ENCODE measurements at places on chromosomes 3 and 15.

DNA sequence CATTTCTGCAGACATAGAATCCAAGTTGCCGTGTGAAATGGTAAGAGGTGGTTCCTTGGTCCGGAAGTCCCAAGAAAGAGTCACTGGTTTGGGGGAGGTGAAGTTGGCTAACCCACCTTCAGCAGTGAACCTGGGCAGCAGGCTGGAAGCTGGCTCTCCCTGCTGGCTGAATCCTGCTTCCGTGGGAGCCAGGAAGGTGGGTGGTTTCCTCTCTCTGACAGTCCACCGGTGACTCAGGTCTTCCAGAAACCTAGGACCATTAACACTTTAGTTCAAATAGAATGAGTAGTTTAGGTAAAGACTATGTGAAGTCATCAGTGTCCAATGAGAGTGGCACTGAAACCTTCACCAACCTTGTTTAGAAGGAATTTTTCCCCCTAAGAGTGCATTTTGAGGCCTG lies 87.4 kb upstream of the CACNA2D3 start:
- DNase-seq, result no peak

GRCh38 chr3:192880313-192880712 lies 37.3 kb downstream of the MB21D2 start:
- DNase-seq, result no peak

DNA sequence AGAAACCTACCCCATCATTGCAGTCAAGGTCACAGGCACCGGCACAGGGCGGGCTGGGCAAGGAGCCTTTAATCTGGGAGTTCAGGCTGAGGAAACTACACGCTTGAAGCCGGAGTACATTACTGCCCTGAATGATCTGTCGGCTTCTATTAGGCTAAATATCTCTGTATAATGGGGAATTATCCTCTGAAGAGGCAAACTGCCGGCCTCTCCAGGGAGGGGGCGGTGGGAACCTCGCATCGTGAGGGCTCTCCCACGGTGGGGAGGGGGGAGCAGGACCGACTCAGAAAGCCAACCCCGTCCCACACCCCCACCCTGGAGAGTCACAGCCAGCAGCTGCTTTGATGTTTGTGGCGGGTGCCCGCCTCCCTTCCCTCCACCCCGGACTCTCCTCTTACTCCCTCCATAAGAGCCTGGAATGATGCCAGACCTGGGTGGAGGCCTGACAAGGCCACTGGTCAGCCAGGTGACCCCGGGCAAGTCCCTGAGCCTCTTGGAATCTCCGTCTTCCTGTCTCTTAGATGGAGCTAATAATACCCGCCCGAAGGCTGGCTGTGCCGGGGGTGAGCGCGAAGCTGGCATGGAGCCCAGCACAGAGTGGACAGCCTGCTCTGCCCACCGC lies 63.4 kb upstream of the LINGO1 start:
- DNase-seq, result no peak

- no peak for DNase-seq
These were observed 49.9 kb upstream of the ABI3BP start for GRCh38 chr3:101042996-101043686.

DNA sequence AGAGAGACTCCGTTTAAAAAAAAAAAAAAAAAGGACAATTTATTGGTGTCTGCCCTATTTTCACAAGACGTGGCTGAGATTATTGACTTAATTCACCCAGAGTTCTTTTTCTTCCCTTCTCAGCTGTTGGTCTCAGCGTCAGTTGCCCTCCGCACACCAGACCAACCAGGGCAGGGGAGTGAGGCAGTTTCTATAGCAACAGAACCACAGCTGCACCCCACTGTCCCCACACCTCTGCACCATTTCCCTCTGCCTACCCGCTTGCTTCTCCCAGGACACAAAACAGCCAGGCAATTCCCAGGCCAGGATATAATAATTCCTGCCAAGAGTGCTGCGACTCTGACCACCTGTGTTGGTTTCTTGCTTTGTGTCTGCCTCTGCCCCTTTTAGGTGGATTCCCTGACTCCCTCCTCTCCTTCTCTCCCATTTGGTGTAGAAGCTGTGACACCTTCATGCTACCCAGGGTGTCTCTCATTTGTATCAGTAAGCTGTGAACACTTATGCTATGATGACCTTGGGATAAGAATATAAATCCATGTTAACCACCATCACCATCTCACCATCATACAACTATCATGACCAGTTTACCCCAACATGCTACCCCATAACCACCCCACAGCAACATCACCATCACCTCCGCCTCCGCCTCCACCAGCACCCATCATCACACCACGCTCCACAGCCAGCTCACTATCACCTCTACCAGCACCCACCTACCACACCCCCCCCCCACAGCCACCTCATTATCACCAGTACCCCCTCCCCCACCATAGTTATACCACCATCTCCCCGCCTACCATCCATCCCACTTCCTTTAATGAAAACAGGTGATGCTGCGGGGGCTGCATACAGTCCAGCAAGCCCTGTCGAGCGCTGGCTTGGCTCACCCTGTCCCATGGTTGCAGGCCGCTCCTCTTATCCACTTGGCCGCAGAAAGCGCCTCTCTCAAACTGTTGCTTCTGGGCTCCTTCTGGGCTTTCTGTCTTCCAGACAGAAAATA lies 589 bp downstream of the EPB42 start:
- no peak for DNase-seq

- DNase-seq, result no peak
These were observed 3.2 kb upstream of the KY start for GRCh38 chr3:134654031-134654430.

- DNase-seq, result no peak
These were observed 979 bp downstream of the CCDC71 start for GRCh38 chr3:49164983-49165720.

- DNase-seq, result no peak
These were observed 163.1 kb downstream of the CHL1 start for GRCh38 chr3:359672-360071.

DNA sequence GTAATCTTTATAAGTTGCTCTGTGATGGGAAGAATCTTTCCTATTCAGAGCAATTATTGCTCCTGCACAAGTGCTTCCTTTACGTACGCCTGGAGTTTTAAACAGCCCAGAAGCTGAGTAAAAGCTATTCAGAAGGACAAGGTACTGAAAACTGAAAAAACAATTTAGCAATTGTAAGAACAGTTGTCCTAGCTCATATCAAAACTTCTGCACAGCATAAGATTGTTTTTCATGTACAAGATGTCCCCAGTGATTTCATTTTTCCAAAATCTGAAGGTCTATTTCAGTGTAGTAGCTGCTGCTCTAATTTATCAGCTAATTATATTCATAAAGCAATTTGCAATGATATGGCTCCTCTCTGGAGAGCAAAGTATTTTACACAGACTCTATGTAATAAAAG lies 23.7 kb downstream of the KCNAB1 start:
- DNase-seq, result no peak

- no peak for DNase-seq
These were observed 5.6 kb downstream of the SERPINI1 start for GRCh38 chr3:167740961-167741587.

GRCh38 chr15:67259806-67260205 lies 5.2 kb downstream of the IQCH start:
- DNase-seq, result no peak

- no peak for DNase-seq
These were observed 414.4 kb upstream of the ALCAM start for GRCh38 chr3:104952146-104952972.

DNA sequence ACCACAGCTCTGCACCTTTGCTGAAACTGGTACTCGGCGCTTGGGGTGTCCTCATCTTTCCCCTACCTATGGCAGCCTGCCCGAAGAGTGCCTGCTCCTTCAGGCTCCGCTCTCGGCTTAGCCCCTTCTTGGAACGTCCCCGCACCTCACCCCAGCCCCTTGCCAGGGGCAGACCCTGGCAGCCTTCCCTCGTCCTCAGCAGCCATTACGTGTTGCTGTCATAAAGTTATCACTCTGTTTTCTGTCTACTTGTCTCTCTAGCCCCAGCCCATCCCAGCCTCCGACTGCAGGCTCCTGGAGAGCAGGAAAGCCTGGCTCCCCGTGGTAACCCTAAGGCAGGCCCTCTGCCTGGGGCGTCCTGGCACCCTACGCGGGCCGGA lies 5.1 kb upstream of the BAHD1 start:
- no peak for DNase-seq

Data from sigmoid colon (tissue), 7 donors.